ENCODE measurements at places on chromosomes 16 and 17. TPM values are rescaled to one million over a fixed set of nuclear protein-coding genes. Genes with fewer than 3 reads are reported as not detected.

Gene SENP3
- 75.1 TPM for total RNA-seq

Gene LPO
- total RNA-seq: not detected

Gene FBXL19
- 26.8 TPM for total RNA-seq

Gene CA5A
- total RNA-seq: not detected

Gene CLEC19A
- total RNA-seq: not detected

Gene GPR179
- total RNA-seq: under 0.01 TPM

Gene TMEM88
- 0.43 TPM for total RNA-seq

Gene GPRC5B
- 12.6 TPM for total RNA-seq

Gene HOXB8
- total RNA-seq: not detected

Gene RAB26
- total RNA-seq: 0.97 TPM

Gene CDH11
- total RNA-seq: 265 TPM

Gene CD300LD
- not detected for total RNA-seq

Gene APOH
- not detected for total RNA-seq

- DNase-seq: no peak
These were observed 52.5 kb downstream of the TEKT5 start for GRCh38 chr16:10641953-10642949.

DNA sequence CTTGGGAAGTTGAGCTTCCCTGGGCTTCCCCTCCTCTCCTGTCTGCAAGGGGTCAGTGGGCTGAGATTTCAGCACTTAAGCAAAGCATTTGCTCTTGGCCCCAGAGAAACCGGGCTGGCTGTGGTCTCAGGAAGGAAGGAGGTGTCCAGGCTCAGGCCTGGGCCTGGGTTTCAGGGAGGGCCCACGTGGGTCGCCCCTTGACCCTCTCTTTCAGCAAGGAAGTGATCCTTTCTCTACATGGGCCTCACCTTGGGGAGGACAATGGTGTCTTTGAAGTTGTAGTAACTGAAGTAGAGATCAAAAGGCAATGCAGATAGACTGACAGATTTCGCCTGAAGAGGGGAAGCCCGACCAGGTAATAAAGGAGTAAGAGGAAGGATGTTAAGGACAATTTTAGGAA, 2.7 kb downstream of the NOD2 start:
- no peak for DNase-seq

DNA sequence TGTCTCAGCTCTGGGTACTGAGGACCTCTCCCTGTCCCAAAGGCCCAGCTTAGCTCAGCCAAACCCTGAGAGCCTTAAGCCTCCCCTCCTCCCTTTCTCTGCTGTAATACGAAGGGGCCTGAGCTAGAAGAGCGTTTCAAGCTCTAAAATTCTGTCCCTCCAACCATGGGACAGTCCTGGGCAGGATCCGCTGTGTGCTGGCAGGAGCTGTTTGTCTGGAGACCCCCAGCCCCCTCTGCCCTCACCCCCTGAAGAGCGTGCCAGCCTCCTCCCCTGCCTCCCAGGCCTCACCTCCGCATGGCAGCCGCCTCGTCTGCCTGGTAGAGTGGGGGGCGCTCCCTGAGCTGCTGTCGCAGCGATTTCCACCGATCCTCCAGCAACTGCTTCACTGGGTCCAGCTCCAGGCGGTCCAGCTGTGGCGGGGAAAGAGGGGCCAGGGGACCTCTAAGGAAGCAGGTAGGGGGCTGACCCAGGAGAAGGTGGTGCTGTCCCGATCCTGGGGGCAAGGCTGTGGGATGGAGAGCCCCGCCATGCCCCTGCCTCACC, 14.7 kb downstream of the UBALD2 start:
- DNase-seq: no peak

GRCh38 chr17:62064791-62065563, at the start of gene MED13:
Gene MED13 (minus strand): TSS chr17:62065278. CDS start chr17:62065205, 73 bp downstream.
- DNase-seq: peak; percentile 46

DNA sequence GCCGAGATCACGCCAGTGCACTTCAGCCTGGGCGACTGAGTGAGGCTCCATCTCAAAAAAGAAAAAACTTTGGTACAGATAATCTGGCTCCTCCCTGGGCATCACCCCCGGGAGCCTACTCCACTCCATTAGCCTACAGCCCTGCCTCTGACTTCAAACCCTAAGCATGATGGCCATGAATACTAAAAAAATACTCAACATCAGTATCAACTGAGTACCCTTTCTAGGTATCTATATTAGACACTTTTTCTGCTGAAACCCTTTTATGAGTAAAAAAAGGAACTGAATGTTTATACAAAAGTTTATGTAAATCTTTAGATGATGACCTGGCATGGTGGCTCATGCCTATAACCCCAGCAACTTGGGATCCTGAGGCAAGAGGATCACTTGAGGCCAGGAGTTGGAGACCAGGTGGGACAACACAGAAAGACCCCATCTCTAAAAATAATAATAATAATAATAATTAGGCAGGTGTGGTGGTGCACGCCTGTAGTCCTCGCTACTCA, 6.9 kb downstream of the RDM1 start:
- DNase-seq: no peak

- peak; percentile 96 for DNase-seq
These were observed 5.8 kb downstream of the CDIPT start for GRCh38 chr16:29857133-29857760.

GRCh38 chr17:72102366-72102765, 18.5 kb upstream of the SOX9 start:
- DNase-seq: no peak

GRCh38 chr17:49996495-49997300, 1.7 kb upstream of the DLX3 start:
- peak; percentile 17 for DNase-seq

DNA sequence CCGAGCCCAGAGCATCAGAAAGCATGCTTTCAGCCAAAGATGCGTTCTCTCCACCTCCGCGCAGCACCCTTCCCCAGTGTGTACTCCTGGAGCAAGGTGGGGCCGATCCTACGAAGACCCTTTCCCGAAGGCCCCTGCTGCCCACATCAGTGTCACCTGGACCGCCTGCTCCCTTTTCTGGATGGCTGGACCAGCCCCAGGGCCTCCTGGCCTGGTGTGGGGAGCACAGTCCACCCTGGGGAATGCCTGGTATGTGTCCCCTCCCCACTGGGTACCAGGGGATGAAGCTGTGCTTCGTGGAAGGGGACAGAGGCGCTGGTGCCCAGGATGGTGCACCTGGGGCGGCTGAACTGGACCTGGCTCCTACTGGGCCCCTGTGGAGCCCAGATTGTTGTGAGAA, 173.8 kb downstream of the SEC14L1 start:
- no peak for DNase-seq

GRCh38 chr16:27762441-27762840, 212.5 kb downstream of the KATNIP start:
- DNase-seq: peak; percentile 30

- DNase-seq: peak; percentile 73
These were observed 482.8 kb downstream of the CDH13 start for GRCh38 chr16:83109490-83110125.

DNA sequence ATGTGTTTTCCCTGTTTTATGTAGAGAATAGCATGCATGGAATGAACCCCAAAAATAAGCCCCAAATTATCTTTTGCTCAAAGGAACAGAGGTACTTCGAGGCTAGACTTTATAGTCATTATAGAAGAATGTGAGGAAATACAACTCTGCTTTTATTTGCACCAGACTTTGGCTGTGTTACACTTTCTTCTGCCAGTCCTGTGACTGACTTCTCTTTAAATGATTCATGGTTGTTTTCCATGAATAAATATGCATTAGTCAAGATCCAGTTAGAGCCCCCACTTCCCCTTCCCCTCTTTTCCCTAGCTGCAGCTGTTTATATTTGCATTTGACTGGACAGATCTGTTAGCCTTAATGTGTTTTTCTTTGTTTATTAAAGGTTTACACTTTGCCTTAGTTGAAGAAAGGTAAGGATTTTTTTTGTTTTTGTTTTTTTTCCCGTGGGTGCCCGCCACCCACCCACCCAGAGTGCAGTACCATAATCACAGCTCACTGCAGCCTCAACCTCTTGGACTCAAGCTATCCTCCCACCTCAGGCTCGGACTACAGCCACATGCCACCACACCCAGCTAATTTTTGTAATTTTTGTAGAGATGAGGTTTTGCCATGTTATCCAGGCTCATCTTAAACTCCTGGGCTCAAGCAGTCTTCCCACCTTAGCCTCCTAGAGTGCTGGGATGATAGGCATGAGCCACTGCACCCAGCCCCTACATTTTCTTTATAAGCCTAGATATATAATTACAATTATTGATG, 152.6 kb downstream of the CYB561 start:
- DNase-seq: peak; percentile 45

- no peak for DNase-seq
These were observed 19.2 kb downstream of the GSDMB start for GRCh38 chr17:39899215-39899614.

DNA sequence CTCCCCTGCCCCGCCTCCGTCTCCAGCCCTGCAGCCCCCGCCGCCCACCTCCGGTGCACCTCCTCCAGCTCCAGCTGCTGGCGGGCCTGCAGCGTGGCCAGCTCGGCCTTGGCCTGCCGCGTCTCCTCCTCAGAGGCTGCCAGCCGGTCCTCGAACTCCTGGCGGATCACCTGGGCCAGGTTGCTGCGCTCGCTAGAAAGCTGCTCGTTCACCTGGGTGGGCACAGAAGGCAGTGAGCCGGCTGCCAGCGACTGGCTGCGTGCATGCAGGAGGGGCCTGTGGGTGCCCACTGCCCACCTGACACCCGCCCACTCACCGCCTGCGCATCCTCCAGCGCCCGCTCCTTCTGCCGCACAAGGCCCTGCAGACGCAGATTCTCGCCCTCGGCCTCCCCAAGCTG, 24.6 kb upstream of the AATK start:
- no peak for DNase-seq

DNA sequence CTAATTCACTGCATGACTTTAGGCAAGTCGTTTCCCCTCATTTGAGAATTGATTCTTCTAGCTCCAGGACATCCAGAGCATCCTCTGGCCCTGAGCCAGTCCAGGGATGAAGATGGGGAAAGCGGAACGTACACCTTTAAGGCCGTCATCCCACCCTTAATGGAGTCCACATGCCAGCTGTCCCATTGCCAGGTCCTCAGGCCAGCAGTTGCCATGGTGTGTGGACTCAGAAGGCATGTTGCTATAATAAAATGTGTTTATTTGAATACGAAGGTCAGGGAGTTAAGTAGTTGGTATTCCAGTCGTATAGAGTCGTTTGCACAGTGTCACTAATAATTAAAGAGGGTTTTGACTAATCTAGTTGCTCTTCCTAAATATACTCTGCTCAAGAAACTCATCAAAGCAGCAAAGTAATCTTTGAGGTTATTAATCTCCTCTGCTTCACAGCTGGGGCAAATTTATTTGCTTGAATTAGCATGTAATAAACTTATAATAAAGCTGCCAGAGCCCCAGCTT, 30.4 kb downstream of the CCDC182 start:
- DNase-seq: no peak

DNA sequence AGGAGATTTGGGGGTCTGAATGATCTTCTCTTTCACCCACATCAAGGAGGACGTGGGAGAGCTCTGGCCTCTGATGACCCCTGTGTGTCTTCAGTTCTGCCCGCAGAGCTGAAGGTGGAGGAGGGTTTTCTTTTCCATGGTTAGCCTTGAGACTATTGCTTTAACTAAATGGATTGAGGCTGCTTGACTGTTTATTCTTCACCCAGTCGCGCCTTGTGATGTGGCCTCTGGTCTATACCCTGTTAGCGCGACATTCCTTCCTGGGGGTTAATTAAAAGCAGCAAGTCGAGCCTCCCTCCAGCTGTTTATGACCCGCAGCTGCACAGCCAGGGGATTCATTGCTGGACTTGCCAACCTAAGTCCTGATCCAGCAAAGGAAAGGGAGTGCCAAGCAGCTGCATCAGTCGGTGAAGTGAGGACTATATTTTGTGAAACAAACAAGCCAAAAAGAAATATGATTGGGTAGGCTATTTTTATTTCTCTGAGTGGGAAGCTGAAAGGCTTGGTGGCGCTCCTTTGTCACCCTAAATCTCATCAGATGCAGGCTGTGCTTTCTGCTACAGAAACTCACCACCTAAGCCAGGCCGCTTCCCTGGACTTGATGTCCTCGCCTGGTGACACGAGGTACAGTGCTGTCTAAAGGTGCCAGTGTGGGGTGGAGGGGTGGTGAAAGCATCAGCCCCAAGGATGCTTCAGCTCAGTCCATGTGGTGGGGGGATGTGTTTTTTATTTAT, 11.0 kb upstream of the SEC14L1 start:
- peak; percentile 57 for DNase-seq

DNA sequence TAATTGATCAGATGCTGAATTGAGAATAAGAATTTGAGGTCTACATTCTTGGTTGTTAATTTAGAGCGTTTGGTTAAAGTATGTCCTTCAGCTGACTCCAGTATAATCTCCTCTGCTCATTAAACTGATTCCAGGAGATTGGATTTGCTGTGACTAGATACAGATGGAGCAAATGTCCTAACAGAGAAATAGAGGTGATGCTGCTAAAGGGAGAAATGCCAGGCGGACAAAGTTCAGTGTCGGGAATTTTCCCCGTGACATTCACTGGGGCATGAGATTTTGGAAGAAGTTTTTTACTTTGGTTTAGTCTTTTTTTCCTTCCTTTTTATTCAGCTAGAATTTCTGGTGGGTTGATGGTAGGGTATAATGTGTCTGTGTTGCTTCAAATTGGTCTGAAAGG, 19.0 kb downstream of the PRKAR1A start:
- DNase-seq: no peak

GRCh38 chr17:57806167-57806830, 43.5 kb downstream of the MRPS23 start:
- DNase-seq: no peak

DNA sequence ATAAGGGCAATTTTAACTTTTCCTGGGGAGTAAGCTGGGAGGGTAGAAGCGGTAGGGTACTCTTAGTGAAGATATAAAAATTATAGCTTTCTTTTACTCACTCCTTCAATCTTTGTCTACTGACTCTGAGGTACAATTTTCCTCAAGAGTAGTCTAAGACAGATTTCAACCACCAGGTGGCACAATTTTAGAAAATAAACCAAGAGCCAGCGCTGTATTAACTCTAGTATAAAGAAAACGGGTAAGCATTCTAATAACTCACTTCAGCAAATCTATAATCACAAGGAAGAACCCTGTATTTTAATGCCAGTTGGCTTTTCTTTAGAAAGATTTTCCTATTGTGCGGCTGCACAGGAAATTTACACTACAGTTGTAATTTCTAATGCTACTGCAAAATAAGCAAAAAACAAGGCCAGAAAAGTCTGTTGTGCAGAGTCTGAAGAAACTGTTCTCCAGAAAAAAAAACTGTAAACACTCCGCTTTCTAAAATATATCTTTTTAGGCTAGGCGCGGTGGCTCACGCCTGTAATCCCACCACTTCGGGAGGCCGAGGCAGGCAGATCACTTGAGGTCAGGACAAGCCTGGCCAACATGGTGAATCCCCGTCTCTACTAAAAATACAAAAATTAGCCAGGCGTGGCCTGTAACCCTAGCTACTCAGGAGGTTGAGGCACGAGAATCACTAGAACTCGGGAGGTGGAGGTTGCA, 1.9 kb downstream of the CMC2 start:
- DNase-seq: peak; percentile 78

DNA sequence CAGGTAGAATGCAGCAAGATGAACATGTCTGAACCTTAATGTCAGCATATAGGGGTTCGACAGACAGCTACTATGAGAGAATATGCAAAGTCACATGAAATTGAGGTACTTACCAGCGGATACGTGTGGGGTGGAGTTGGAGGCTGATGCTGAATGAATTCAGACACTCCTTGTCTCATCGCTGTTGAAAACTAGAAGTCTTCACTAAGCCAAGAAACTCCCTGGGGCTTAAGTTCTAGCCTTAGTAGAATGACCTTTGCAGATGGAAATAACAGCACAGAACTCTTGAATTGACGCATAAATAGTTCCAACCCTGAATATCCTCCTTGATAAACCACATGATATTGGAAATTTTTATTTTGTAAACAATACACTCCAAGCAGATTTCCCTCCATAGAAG, 32.9 kb upstream of the MYOCD start:
- no peak for DNase-seq
